ENCODE measurements at places on chromosomes 5 and 9. TPM values are rescaled to one million over a fixed set of nuclear protein-coding genes. Genes with fewer than 3 reads are reported as not detected.

The DCTN4 gene
- 72.0 TPM for polyA plus RNA-seq

The RPS14 gene
- polyA plus RNA-seq = 2,258 TPM

The SH3RF2 gene
- 5.9 TPM for polyA plus RNA-seq

The SLC28A3 gene
- polyA plus RNA-seq = 0.03 TPM

The BHMT2 gene
- polyA plus RNA-seq = 38.7 TPM

The ST8SIA4 gene
- 7.9 TPM for polyA plus RNA-seq

The ALDH1A1 gene
- polyA plus RNA-seq = 273 TPM

All from renal cortex interstitium (tissue), 15 donors.